NCI-H1436 treated with DMSO at 0.1 percent for 48 hours (cell line): ENCODE measurements at places on chromosomes 3 and 15.
A peak's percentile ranks its signal among the peaks of the same experiment; 100 is the strongest.

DNA sequence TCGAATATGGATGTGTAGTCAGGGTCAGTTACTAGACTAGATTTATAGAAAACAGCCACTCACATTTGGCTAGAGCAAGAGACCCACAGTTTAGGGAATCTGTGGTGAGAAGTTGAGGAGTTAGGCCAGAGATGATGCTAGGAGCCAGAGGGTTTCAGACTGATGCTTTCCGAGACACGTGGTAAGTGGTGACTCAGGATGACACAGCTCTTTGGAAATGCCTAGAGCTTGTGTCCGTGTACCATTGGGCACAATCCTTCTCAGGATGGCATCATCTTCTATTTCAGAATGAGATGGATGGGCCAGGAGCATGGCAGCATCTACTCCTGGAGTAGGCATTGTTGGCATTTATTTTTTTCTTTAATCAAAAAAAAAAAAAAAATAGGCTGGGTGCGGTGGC, 28.5 kb downstream of the PTPRG start:
- no peak for DNase-seq

DNA sequence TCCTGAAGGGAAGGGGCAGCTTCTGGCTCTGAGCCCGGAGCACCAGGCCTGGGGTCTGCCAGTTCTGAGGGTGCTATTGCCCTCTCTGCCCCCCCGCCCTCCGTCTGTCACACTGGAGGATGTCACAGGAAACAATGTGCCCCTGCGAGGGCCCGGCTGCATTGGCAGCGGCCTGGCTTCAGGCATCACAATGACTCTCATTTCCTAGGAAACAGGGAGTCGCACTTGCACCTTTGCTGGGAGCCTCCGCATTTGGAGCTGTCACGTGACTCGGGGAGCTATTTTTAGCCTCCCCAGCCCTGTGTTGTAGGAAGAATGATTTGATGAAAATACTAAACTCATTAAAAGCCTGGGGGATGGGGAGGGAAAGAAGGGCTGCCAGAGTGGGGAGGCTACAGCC, 518.9 kb downstream of the SHQ1 start:
- DNase-seq = no peak

DNA sequence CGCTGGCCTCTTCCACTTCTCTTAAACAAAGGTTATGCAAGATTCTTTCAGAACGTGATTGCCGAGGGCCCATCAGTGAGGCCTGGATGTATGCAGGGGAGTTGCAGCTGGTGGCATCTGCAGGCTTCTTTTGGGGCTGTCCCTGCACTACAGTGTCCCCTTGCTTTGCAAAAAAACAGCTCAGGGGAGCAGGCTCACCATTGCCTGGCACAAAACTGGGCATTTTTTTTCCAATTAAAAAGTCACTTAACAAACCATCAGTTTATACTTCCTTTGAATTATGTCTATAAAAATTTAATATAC, 148.6 kb downstream of the ATP10A start:
- no peak for DNase-seq

- DNase-seq = no peak
Observed at GRCh38 chr3:120641696-120642246, 40.3 kb downstream of the HGD start.

GRCh38 chr3:184532940-184533732, 28.4 kb upstream of the EPHB3 start:
- no peak for DNase-seq

- DNase-seq = no peak
Observed at GRCh38 chr15:29859293-29859692, 37.0 kb upstream of the TJP1 start.

DNA sequence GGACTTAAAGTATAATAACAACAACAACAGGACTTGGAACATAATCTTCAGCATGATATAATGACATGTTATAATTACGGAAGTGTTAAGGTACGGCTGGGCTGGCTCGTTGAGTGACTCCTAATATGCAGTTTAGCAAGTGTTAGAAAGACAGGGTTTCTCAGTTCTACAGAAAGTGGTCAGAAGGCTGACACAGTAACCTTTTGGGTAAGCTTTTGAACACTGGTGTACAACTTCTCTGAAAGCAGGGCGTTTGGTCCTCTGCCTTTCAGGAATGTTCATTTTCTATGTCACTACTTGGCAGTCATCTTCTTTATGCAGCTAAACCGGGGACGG, 133.3 kb upstream of the SLC2A2 start:
- DNase-seq = no peak

DNA sequence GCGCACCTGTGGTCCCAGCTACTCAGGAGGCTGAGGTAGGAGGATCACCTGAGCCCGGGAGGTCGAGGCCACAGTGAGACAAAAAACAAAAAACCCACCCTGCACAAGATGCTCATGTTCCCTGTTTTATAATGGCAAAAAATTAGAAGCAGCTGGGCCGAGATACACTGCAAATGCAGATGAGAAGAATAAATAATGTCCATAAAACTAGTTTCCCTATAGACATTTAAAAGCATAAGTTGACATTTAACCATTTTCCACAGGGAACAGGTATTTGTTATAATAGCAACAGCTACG, 537 bp upstream of the SCAP start:
- no peak for DNase-seq

GRCh38 chr3:104133630-104134029, 1233.1 kb upstream of the ALCAM start:
- peak; percentile 10 for DNase-seq

GRCh38 chr3:71202848-71203533, 380.5 kb downstream of the FOXP1 start:
- DNase-seq = no peak

GRCh38 chr3:38487323-38487722, 8.8 kb upstream of the EXOG start:
- no peak for DNase-seq

GRCh38 chr3:98806521-98806920, 43.4 kb downstream of the ST3GAL6 start:
- no peak for DNase-seq

DNA sequence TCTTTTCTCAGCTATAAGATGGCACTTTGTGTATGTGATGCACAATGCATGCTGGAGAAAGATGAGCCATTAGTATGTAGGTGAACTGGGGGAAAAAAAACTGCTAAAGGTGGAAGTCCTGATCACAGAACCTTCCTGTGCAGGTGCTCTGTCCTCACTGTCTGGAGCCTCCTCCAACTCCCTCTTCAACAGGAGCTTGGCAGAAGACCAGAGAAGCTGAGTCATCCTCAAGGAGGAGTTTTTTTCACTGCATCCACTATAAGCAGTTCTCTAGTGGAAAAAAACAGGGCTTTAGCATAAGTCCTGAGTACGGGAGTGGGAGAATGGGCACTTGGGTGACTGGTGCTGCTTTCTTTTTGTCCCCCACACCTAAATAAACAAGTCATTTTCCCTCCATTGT, 168.4 kb upstream of the CADPS start:
- DNase-seq = no peak

- no peak for DNase-seq
Observed at GRCh38 chr3:108008106-108008505, 82.7 kb downstream of the CD47 start.

DNA sequence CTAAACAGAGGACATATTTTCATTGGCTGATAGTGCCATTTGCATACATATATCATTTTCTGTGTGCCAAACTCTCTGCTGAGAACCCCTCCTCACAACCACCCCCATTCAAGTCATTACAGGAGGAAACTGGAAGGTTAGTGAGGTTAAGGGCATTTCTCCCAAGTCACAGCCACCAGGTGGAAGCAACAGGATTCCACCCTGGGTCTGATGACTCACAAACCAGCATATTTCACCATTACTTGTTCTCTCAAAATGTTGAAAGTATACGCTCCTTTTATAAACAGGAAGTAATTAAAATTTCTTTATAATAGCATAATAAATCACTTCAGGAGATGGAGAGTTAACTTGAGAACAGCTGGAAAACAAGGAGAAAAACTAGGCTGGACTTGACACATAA, 398.6 kb upstream of the WNT5A start:
- DNase-seq = no peak

GRCh38 chr15:89797678-89798201, 16.9 kb downstream of the ANPEP start:
- no peak for DNase-seq

DNA sequence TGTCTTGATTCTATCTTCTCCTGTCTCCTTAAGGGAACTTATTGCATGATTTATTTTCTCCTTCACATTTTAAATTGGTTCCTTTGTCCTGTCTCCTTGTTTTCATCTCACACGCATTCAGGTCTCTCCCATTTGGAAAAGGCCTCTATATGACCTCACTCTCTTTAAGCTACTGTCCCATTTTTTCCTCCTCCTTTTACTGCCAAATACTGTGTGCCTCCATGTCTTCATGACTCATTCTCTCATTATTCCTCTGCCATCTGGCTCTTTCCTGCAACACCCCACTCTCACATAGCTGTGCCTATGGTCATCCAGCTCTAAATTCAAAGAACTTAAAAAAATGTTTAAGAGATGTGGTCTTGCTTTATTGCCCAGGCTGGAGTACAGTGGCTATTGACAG, 48.0 kb downstream of the TYRO3 start:
- DNase-seq = no peak

- DNase-seq = no peak
Observed at GRCh38 chr3:61562721-61563312, 1.4 kb downstream of the PTPRG start.

DNA sequence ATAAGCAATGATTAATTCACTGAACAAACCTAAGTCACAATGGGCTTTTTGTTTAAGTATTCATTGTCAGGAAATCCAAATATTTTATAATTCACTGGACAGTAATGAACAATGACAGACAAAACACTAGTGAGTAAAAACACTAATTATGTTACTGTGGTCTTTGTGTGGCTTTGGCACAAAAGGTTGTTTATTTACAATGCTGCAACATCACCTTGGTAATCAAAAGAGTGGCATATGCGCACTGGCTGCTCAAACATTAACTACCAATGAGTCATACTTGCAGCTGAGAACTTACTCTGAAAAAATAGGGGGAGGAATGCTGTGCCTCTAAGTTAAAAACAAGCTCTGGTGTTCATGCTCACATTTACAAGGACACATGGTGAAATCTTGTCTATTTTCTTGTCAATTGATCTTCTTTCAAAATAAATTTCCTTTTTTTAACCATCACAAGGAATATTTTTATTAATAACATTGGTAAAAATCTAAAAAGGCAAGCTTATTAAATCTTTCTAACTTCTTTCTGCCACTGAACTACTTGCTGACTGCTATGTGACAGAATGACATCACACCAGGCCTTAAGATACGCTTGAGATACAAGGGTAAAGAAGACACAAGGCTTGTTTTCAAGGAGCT, 85.2 kb upstream of the PPIB start:
- DNase-seq = peak; percentile 68

- no peak for DNase-seq
Observed at GRCh38 chr3:140842984-140843649, 98.5 kb upstream of the SLC25A36 start.

GRCh38 chr3:184561913-184562877, 610 bp downstream of the EPHB3 start:
- no peak for DNase-seq

GRCh38 chr3:59186725-59187124, 136.9 kb upstream of the CFAP20DC start:
- no peak for DNase-seq
